ENCODE measurements at places on chromosomes 2 and 18. TPM values are rescaled to one million over a fixed set of nuclear protein-coding genes. Genes with fewer than 3 reads are reported as not detected.

DNA sequence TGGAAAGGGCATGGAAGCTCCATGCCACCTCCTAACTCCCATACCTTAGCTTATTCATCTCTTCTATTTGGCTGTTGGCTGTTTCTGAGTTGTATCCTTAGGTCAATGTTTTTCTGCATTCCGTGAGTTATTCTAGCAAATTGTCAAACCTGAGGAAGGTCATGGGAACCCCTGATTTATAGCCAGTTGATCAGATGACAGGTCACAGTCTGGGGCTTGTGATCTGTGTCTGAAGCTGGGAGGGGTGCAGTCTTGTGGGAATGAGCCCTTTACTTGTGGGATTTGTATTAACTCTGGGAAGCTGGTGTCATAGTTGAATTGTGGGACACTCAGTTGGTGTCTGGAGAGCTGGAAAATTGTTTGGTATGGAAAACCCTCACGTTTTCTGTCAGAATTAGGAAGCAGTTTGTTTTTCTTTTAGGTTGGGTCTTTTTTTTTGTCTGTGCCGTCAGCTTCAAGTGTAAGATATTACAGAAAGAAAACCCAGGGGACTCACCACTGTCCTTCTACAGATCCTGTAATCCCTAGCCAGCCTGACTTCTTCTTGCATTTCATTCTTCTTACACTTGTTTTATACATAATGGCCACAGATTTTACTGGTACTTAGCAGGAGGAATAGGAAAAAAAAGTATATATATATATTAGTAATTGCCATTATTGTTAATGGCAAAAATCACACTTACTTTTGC, 137.9 kb downstream of the LRRTM1 start:
- DNase-seq, result no peak
- no peak overlapping the region for H3K4me3 ChIP-seq
- no peak overlapping the region for H3K27ac ChIP-seq
- H3K27me3 ChIP-seq, result no peaks in the 10 kb centered on the region
- H3K36me3 ChIP-seq, result no peaks in the 10 kb centered on the region

DNA sequence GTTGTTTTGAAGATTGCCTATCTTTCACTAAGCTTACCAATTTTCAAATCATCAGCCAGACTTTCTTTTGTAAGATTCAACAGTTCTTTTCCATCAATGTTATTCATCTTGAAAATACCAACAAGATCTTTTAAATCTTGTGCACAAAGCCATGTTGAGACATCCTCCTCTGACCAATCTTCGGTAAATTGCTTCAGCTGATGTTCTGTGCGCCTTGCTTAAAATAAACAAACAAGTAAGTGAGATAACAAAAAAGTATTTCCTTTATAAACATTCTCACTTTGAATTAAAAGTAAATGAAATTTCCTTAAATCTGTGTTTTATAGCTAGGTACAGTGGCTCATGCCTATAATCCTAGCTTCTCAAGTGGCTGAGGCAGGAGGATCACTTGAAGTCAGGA, 30.3 kb downstream of the WDSUB1 start:
- no peak for DNase-seq
- H3K27ac ChIP-seq, result no peak overlapping the region
- H3K36me3 ChIP-seq, result peaks cover 7% of the 10 kb centered on the region
- H3K4me3 ChIP-seq, result no peak overlapping the region
- no peaks in the 10 kb centered on the region for H3K27me3 ChIP-seq
- H3K4me1 ChIP-seq, result no peaks in the 10 kb centered on the region

GRCh38 chr18:9894454-9895068, 8.8 kb downstream of the TXNDC2 start:
- peaks cover 3% of the 10 kb centered on the region for H3K27me3 ChIP-seq
- no peak overlapping the region for H3K4me3 ChIP-seq
- H3K4me1 ChIP-seq, result peaks cover 20% of the 10 kb centered on the region
- H3K36me3 ChIP-seq, result no peaks in the 10 kb centered on the region

DNA sequence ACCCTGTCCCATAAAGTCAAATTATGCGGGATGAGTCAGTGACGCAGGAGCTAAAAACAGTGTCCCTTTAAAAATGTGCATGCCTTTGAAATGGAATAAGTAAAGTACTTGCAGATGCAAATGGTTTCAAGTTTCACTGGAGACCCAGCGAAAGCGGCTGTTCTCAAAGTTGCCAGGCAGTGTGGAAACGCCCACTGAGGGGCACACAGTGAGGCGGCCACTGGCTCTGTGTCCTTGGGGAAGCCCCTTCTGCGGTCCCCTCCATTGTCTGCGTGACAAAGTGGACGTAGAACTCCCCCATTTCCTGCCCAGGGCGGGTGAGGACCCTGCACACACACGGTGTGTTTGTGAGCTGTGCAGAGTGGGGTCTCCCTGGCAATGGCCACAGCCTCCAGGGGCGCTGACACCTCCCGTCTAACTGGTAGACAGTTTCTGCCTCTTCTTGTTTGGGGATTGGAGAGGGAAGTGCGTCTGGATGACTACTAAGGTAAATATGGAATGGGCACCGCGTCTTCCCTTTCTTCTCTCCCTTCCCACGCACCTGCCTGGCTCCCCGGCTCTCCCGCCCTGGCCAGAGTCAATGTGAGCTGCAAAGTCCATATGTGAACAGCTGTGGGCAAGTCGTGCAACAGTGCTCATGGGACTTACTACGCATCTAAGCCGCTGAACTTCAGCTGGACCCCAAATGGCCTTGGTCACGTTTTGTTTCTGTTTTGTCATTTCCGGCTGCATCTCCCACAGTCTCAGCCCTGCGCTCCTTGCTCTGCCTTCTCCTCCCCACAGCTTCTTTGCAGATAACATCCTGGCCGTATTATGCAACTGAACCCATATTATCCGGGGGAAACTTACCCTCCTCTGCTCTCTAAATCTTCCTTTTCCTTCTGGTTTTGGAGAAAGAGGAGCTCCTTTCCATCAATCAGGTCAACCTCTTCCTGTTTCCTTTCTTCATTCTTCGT, 33.7 kb upstream of the ZNF516 start:
- H3K4me3 ChIP-seq, result no peak overlapping the region
- peaks cover 23% of the 10 kb centered on the region for H3K27me3 ChIP-seq
- H3K4me1 ChIP-seq, result peaks cover 6% of the 10 kb centered on the region

- H3K27me3 ChIP-seq, result no peaks in the 10 kb centered on the region
- DNase-seq, result no peak
- H3K36me3 ChIP-seq, result no peaks in the 10 kb centered on the region
- no peaks in the 10 kb centered on the region for H3K4me1 ChIP-seq
- no peak overlapping the region for H3K4me3 ChIP-seq
Observed at GRCh38 chr2:209389171-209389618, 34.7 kb upstream of the MAP2 start.

GRCh38 chr2:23599006-23599405, 214.0 kb downstream of the KLHL29 start:
- no peaks in the 10 kb centered on the region for H3K36me3 ChIP-seq
- H3K4me1 ChIP-seq, result no peaks in the 10 kb centered on the region
- peaks cover 21% of the 10 kb centered on the region for H3K27me3 ChIP-seq
- H3K4me3 ChIP-seq, result no peak overlapping the region

DNA sequence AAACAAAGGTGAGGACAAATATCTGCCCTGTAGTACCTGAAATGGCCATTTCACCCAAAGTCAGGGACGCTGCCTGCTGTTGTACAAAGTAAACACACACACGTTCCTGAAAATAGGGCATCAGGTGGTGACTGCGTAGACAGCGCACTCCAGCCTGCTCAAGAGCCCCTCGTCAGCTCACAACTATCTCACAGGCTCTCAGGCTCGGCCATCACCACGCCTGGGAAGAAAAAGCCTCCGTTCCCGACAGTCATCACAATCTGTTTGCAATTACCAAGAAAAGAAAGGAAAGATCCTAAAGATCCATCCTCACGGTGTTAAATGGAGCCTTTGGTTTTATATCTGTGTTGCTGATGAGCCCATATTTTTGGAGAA, 230.2 kb downstream of the ZNF516 start:
- H3K4me1 ChIP-seq, result no peaks in the 10 kb centered on the region
- DNase-seq, result no peak
- peaks cover 4% of the 10 kb centered on the region for H3K27me3 ChIP-seq
- H3K27ac ChIP-seq, result no peak overlapping the region

DNA sequence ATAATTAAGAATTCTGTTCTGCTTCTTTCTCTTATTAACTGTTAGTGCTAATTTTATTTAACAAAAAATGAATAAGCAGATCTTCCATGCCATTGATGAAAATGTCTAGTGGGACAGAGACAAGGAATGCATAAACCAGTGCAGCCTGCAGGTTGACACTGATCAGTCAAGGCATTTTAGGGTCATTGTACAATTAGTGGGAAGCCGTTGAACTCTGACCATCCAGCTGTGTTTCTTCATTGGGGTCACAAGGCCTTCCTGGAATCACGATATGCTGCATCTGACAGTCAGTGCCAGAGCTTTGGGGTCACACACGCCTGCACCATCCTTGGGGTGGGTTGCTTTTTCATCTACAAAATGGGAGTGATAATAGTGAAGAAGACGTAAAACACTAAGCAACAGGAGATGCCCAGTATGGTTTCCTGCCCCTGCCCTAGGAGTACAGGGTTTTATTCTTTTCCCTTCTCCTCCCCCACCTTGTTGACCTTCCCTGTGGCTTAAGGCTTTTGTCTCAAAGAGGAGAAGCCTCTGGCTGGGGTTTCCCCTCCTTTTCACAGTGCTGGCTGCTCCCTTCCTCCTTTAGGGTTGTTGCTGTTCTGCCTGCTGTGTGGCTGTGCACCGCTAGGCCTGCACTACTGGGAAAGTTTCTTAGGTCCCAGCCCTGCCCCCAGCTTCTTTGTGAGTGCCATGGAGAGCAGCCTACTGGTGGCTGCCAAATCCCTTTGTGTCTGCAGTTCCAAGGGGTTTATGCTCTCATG, 245.6 kb downstream of the TPGS2 start:
- no peak overlapping the region for H3K27ac ChIP-seq
- H3K36me3 ChIP-seq, result no peaks in the 10 kb centered on the region
- no peaks in the 10 kb centered on the region for H3K27me3 ChIP-seq
- no peaks in the 10 kb centered on the region for H3K4me1 ChIP-seq
- no peak overlapping the region for H3K4me3 ChIP-seq

DNA sequence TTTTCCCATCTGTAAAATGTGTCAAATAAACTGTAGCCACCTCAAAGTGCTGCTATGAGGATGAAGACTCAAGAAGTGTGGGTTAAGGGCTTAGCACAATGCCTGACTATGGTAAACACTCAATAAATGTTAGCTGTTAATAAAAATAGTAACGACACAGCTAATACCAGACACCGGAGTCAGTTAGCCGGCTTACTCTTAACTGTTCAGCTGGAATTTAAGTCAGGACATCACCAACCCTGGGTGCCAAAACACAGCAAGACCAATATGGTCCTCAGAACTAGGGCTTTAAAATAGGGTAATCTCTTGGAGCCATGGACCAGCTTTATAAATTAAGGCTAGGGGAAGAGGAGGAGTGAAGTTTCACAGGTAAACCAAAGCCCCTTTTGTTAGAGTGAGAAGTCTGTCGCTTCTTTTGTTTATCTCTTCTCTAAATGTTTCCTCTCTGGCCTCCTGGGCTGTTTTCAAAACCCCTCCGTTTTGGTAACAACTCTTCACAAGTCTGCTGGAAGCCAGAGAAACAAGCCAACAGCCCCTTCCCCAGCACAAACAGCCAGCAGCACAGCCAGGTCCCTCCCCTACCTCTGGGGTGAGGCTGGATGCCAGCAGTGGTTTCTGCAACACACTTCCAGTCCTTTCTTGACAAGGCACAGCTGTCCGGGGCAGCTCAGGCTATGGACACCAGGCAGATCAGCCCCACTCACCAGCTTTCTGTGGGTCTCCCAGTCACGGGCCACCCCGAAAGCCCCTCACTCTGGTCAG, 13.8 kb upstream of the FZD7 start:
- no peak overlapping the region for H3K4me3 ChIP-seq
- no peak overlapping the region for H3K27ac ChIP-seq
- peaks cover 16% of the 10 kb centered on the region for H3K27me3 ChIP-seq
- no peaks in the 10 kb centered on the region for H3K36me3 ChIP-seq
- H3K4me1 ChIP-seq, result no peaks in the 10 kb centered on the region
- DNase-seq, result no peak

DNA sequence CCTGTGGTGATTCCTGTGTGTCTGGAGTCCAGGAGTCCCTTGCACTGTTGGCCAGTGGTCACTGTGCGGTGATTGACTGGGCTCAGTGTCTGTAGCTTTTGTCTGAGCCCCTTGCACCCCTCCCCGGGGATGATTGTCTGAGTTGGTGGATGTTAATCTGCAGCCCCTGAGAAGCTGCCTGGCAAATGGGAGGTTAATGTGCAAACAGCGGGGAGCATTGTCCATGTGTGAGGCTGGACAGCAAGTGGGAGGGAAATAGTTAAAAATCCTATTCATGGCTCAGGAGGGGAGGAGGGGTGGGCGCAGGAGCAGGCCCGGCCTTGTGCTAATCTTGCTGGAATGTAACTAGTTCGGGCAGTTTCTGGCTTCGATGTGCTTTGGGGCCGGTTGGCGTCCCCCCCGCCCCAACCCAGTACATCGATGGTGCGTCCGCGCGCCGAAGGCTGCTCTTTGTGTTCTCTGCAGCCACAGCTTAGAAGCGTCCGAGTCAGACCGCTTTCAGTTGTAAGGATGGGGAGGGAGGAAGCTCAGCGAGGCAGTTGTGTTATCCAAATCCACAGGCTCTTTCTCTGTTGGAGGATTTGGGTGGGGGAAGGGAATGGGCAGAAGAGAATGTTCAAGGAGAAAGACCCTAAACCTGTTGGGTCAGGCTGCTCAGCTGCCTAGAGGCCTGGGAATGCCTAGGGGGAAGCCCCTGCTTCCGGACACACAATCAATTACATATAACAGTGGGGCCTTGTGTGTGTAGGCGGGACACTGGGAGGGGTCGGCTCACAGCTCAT, 71.8 kb downstream of the TGOLN2 start:
- no peak overlapping the region for H3K4me3 ChIP-seq
- no peak for DNase-seq
- H3K27me3 ChIP-seq, result no peaks in the 10 kb centered on the region
- no peaks in the 10 kb centered on the region for H3K36me3 ChIP-seq

- no peak within 1 kb of the TSS for H3K27ac ChIP-seq
- peaks cover 4% of the 10 kb centered on the region for H3K27me3 ChIP-seq
- DNase-seq, result no peak
- no peaks in the 10 kb centered on the region for H3K36me3 ChIP-seq
- H3K4me1 ChIP-seq, result no peaks in the 10 kb centered on the region
- H3K4me3 ChIP-seq, result no peak within 1 kb of the TSS
Observed at GRCh38 chr2:240906141-240906910, at the start of gene CROCC2. TSS of gene CROCC2 (plus strand) at chr2:240906336. CDS start at chr2:240906514, 178 bp downstream.

- no peaks in the 10 kb centered on the region for H3K4me1 ChIP-seq
- H3K27ac ChIP-seq, result no peak overlapping the region
- no peaks in the 10 kb centered on the region for H3K36me3 ChIP-seq
- no peak for DNase-seq
Observed at GRCh38 chr2:33166287-33166881, 219.6 kb downstream of the LTBP1 start.

- no peak overlapping the region for H3K4me3 ChIP-seq
- H3K36me3 ChIP-seq, result no peaks in the 10 kb centered on the region
- H3K4me1 ChIP-seq, result no peaks in the 10 kb centered on the region
Observed at GRCh38 chr18:25459814-25460213, 107.8 kb upstream of the ZNF521 start.

GRCh38 chr2:71679491-71679890, 226.1 kb downstream of the DYSF start:
- no peak overlapping the region for H3K4me3 ChIP-seq
- no peaks in the 10 kb centered on the region for H3K36me3 ChIP-seq
- H3K4me1 ChIP-seq, result no peaks in the 10 kb centered on the region

GRCh38 chr2:202488671-202489070, 112.5 kb downstream of the BMPR2 start:
- no peaks in the 10 kb centered on the region for H3K36me3 ChIP-seq
- no peak overlapping the region for H3K4me3 ChIP-seq
- no peaks in the 10 kb centered on the region for H3K27me3 ChIP-seq
- no peak for DNase-seq
- no peaks in the 10 kb centered on the region for H3K4me1 ChIP-seq

The FZD7 gene
- total RNA-seq, result 3.4 TPM

The GATA6 gene
- total RNA-seq, result not detected

The CGREF1 gene
- 2.5 TPM for total RNA-seq

The PROKR1 gene
- total RNA-seq, result not detected

The MROH2A gene
- not detected for total RNA-seq

The ALPP gene
- total RNA-seq, result not detected

The BCL2 gene
- total RNA-seq, result 118 TPM

All from activated CD8-positive, alpha-beta memory T cell treated with anti-CD3 and anti-CD28 coated beads, Interleukin-2, amount 10 ng/mL, durations not matched to agents 7 days and 5 days (primary cell).